ENCODE measurements at places on chromosomes 4 and X.

- peaks cover 6% of the 10 kb centered on the region for H3K36me3 ChIP-seq
- H3K27me3 ChIP-seq = no peaks in the 10 kb centered on the region
- H3K4me1 ChIP-seq = peaks cover 28% of the 10 kb centered on the region
- DNase-seq = peak; percentile 22
Measured at GRCh38 chrX:135543924-135544323, 23.5 kb downstream of the INTS6L start.

GRCh38 chr4:183107891-183108459, 8.9 kb downstream of the WWC2 start:
- H3K36me3 ChIP-seq = no peaks in the 10 kb centered on the region
- no peak overlapping the region for H3K27ac ChIP-seq
- DNase-seq = no peak

DNA sequence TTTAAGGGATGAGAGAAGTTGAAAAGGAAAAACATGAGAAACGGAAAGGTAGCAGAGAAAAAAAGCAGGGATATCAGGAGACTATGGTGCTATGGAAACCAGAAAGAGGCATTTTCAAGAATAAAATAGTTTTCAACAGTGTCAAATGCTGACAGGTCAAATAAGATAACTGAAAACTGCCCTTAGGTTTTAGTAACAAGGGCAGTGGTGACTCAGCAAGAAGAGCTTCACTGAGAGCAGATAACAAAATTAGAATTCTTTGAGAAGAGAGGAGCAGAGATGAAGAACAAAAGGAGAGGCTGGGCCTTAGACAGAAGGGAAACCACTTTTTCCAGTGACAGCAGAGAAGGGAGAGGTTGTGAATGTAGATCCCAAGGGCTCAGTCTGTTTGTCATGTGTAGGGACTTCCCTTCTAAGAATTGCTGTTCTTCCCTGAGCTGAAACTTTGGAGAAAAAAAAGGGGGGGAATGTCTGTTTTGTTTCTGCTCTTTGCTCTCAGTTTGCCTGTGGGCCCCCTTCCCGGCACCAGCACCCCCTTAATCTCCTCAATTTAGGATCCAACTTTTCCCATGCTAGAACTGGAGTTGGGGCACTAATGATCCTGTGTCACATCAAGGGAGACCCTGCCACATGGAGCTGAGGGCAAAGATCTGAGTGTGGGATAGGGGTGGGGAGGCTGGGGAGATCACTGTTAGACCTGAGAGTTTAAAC, 26.8 kb upstream of the MAGEA10 start:
- H3K36me3 ChIP-seq = no peaks in the 10 kb centered on the region
- no peak for DNase-seq
- H3K27me3 ChIP-seq = no peaks in the 10 kb centered on the region
- H3K4me1 ChIP-seq = no peaks in the 10 kb centered on the region
- H3K27ac ChIP-seq = no peak overlapping the region

DNA sequence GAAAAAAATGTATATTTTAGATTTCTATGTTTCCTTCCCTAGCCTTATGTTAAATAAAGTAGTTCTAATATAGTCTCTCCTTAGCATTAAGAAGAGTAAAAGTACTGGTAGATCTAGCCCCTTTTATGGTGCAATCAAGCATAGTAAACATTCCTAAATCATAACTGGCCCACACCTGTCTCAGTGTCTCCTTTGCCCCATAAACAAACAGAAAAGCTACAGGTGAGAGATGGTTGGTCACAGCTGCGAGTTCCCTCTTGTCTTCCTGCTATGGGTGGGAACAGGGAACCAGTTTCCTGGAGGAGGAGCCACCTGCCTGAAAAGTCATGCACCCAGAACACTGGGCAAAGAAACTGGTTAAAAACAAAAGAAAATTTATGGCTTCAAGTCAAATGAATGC, 16.6 kb downstream of the SOWAHB start:
- no peaks in the 10 kb centered on the region for H3K36me3 ChIP-seq
- H3K27me3 ChIP-seq = peaks cover 10% of the 10 kb centered on the region
- H3K27ac ChIP-seq = no peak overlapping the region
- H3K4me1 ChIP-seq = no peaks in the 10 kb centered on the region
- DNase-seq = no peak
- no peak overlapping the region for H3K4me3 ChIP-seq

- H3K36me3 ChIP-seq = peaks cover 2% of the 10 kb centered on the region
- H3K4me3 ChIP-seq = no peak overlapping the region
- H3K27me3 ChIP-seq = no peaks in the 10 kb centered on the region
- no peak overlapping the region for H3K27ac ChIP-seq
- H3K4me1 ChIP-seq = no peaks in the 10 kb centered on the region
Measured at GRCh38 chrX:81021478-81021877, 180.2 kb downstream of the HMGN5 start.

- H3K4me3 ChIP-seq = no peak overlapping the region
- H3K27me3 ChIP-seq = no peaks in the 10 kb centered on the region
- H3K27ac ChIP-seq = no peak overlapping the region
- H3K36me3 ChIP-seq = peaks cover 4% of the 10 kb centered on the region
- DNase-seq = no peak
Measured at GRCh38 chrX:41695426-41695825, 6.7 kb downstream of the GPR34 start.

DNA sequence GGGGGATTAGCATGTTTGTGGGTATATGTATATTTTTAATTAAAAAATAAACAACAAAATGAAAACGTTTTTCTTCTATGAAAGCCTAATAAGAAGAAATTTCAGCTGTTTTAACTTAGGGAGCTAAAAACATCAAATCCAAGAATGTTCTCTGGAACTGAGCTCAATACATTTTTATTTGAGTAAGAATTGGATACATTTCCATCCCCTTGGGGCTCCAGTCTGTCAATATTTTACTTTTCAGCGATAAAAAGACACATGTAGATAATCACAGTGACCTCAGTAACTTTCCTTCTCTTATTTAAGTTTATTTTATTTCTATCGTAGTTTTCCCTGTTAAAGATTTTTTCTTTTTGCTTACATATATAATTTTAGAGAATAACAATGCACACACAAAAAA, 59.3 kb downstream of the ELOVL6 start:
- H3K4me1 ChIP-seq = no peaks in the 10 kb centered on the region
- no peak for DNase-seq
- no peaks in the 10 kb centered on the region for H3K27me3 ChIP-seq

- no peaks in the 10 kb centered on the region for H3K27me3 ChIP-seq
- no peak overlapping the region for H3K4me3 ChIP-seq
- no peak for DNase-seq
- no peaks in the 10 kb centered on the region for H3K36me3 ChIP-seq
- no peak overlapping the region for H3K27ac ChIP-seq
Measured at GRCh38 chrX:106397788-106398538, 213.8 kb upstream of the RADX start.

- H3K27me3 ChIP-seq = peaks cover 4% of the 10 kb centered on the region
- DNase-seq = no peak
- no peaks in the 10 kb centered on the region for H3K36me3 ChIP-seq
Measured at GRCh38 chr4:138897811-138898226, 117.8 kb upstream of the NOCT start.
